Left ventricle myocardium superior (tissue), 1 donor: ENCODE measurements at places on chromosomes 2 and 18.

- no peak for DNase-seq
These were observed 61.4 kb upstream of the ACSL3 start for GRCh38 chr2:222799262-222799918.

- DNase-seq, result no peak
These were observed 316.1 kb upstream of the MYT1L start for GRCh38 chr2:2647141-2647541.

GRCh38 chr2:45714679-45715078 lies 63.2 kb downstream of the PRKCE start:
- no peak for DNase-seq

GRCh38 chr2:31414601-31415241 lies at the start of gene XDH:
TSS of gene XDH (minus strand) at chr2:31414742. CDS start at chr2:31414666, 76 bp downstream.
- no peak for DNase-seq
